ENCODE measurements at places on chromosomes 12 and 14.

DNA sequence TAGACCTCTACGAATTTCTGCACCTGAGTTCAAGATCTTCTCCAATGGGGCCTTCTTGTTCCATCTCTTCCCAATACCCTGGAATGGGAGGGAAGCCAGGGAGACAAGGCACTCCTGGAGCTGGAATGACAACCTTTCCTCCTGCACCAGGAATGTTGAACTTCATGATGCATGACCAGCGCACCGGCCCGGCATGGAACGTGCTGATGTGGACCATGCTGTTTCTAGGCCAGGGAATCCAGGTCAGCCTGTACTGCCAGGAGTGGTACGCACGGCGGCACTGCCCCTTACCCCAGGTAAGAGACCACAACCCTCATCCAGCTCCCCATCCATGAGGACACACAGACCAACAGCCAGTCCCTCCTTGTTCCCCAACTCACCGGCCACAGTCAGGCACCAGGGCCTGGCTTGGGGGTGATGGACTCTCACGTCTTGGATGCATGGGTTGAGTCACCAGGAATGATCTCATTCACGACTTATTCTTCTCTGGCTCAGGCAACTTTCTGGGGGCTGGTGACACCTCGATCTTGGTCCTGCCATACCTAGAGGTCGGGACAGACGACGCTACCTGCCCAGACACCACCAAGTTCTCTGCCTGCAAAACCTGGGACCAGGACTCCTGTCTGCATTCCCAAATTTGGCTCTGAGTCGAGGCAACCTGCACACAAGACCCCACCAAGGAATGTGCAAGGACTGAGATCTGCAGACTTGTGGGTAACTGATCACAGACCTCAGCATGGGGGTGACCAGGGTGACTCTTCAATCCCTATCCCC is 20.5 kb downstream of the SOAT2 start:
- peak; percentile 21 for DNase-seq

GRCh38 chr12:12684375-12685106 is 11.4 kb downstream of the GPR19 start:
- no peak for DNase-seq

DNA sequence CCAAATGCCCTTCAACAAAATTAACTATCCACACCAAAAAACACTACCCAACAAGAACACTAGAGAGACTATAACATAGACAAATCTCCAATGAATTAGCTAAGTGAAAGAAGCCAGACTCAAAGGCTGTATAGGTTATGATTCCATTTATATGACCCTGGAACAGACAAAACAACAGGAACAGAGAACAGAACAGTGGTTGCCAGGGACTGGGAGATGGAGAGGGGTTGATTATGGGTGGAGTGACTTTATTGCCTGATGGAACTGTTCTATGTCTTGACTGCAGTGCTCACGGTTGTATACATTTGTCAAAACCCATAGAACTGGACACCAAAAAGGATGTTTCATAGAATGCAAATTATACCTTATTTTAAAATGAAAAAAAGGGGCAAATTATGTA is 14.9 kb downstream of the CATSPERB start:
- DNase-seq = no peak

- no peak for DNase-seq
Measured at GRCh38 chr12:118070650-118071049, 9.7 kb upstream of the WSB2 start.

Data from GM20000 (cell line).